NCI-H524 (cell line): ENCODE measurements at places on chromosomes 7 and 10.

DNA sequence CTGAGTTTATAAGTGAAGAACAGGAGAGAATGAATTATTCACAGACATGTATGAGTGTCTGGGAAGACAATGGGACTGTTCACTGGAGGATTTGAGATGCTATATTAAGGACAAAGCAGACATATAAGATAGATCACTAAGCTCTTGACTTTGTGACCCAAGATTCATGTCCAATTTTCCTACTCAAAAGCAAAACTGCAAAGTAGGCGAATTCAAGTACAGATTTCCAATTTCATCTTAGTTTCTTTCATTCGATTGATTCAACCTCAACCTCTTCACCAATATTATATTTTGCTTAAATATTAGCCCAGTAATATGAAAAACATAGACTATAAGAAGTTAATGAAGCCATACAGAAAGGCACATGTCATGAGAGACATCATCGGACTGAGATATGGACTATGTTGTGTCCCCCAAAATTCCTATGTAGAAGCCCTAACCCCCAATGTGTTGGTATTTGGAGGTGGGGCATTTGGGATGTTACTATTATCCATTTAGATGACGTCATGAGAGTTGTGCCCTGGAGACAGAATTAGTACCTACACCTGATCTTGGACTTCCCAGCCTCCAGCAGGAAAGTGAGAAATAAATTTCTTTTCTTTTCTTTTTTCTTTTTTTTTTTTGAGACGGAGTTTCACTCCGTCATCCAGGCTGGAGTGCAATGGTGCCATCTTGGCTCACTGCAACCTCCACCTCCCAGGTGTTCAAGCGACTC, 353.7 kb upstream of the AKR1E2 start:
- no peak for DNase-seq

DNA sequence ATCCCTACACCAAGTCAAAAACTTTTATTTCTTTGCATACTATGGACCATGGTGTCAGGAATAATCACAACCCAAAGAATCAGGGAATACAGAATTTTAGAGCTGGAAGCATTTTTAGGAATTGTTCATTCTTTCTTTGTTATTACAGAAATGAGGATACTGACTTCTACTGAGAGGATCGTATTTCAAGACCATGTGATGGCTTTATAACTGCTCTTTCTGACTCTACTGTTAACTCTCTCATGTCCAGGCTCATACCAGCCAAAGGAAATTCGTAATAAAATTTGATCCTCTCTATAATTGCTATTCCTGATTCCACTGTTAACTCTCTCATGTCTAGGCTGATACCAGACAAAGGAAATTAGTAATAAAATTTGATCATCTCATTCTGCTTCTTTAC, 1050.9 kb upstream of the C7orf33 start:
- no peak for DNase-seq

- DNase-seq = no peak
Observed at GRCh38 chr10:16986406-16987205, 143.0 kb downstream of the CUBN start.

- no peak for DNase-seq
Observed at GRCh38 chr10:80504897-80505465, 32.7 kb upstream of the SH2D4B start.

DNA sequence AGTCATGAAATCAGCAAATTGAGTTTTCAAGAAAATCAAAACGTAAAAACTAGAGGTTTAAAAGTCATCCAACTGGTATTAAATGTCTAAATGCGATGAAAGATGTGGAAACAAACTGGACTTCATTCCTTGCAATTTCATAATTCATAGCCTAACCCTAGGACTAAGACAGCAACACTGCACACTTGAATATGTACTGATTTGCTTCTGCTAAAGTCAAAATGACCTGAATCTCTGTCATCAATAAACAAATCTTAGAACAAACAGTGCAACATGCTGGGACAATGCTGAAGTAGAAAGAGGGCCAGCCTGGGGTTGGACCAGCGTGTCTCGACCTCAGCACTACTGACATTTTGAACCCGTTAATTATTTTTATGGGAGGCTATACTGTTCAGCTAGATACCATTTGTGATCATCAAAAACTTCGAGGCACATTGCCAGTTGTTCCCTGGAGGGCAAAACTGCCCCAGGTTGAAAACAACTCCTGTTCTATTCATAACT, 47.1 kb downstream of the MYOF start:
- no peak for DNase-seq

DNA sequence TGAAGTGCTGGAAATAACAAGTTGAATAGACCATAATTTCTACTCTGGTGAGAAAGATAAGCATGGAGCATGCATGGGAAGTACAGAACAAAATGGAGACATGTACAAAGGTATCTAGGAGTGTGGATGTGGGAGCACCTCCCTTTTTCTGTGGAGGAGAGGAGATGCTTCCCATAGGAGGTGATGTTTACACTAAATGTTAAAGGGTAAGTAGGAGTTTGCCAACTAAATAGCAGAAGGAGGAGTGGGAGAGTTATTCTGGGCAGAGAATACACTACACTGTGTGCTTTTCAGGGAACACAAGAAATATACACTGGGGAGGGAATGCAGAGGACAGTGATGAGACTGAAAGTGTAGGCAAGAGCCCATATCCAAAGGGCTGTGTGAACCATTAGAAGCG, 21.1 kb upstream of the PANK1 start:
- no peak for DNase-seq

DNA sequence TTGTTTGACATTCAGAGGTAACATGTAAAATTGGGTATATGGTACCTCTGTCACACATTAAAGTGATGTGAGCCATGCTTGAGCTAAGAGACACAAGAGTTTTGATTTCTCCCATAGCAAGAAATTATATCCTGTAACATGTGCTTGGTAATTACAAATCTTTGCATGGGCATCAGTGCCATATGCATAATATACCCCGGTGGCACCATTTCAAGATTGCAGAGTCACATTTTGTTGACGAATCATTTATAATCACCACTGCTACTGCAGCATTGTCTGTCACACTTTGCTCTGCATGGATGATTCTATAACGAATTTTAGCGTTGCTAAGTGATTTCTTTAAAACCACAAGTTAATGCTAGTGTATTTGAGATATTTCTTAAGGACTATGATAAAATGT, 443.7 kb upstream of the LRRN3 start:
- no peak for DNase-seq

- no peak for DNase-seq
Observed at GRCh38 chr7:142752376-142753225, 3.3 kb downstream of the PRSS1 start.

DNA sequence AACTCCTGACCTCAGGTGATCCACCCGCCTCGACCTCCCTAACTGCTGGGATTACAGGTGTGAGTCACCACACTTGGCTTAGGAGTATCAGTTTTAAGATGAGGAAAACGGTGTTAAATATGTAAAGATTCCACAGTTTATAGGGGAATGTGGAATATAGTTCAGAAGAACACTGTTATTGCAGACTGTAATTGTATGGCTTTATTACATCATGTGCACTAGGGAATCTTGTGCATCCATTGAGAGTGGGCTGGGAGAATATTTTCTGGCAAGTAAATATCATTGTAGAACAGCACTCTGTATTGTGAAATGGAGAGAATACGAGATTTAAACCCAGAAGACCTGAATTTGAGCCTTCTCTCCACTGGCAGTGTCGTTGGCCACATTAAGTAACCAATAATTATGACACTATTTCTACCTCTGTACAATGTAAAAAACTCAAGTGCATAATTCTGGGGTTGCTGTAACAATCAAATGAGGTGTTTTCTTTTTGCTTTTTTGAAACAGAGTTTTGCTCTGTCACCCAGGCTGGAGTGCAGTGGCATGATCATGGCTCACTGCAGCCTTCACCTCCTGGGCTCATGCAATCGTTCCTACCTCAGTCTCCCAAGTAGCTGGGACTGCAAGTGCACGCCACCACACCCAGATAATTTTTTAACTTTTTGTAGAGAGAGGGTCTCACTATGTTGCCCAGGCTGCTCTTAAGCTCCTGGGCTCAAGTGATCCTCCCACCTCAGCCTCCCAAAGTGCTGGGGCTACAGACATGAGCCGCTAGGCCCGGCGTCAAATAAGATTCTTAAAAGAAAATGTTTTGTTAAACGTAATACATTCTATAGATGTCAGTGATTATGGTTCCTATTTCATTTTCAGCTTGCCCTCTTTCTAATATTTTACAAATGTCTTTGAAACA, 12.0 kb upstream of the PARD3 start:
- no peak for DNase-seq

- DNase-seq = no peak
Observed at GRCh38 chr7:32071466-32072091, 1.4 kb upstream of the PDE1C start.

DNA sequence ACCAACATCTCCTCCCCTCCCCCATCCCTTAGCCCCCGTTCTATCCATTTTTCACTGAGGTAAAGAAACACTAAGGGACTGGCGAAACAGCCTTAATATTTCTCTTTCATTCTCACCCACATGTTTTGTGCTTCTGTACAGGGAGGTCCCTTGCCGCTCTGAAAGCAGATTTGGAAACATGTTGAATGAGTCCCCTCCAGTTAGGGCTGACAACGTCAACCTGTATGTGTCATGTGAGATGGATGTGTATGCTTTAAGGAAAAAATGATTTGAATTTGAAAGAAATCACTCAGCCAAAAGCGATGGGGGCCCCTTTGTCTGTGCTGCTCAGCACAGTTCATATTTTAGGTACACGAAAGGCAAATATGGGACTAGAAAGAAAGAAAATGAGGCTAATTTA, 314.3 kb upstream of the LRGUK start:
- no peak for DNase-seq

DNA sequence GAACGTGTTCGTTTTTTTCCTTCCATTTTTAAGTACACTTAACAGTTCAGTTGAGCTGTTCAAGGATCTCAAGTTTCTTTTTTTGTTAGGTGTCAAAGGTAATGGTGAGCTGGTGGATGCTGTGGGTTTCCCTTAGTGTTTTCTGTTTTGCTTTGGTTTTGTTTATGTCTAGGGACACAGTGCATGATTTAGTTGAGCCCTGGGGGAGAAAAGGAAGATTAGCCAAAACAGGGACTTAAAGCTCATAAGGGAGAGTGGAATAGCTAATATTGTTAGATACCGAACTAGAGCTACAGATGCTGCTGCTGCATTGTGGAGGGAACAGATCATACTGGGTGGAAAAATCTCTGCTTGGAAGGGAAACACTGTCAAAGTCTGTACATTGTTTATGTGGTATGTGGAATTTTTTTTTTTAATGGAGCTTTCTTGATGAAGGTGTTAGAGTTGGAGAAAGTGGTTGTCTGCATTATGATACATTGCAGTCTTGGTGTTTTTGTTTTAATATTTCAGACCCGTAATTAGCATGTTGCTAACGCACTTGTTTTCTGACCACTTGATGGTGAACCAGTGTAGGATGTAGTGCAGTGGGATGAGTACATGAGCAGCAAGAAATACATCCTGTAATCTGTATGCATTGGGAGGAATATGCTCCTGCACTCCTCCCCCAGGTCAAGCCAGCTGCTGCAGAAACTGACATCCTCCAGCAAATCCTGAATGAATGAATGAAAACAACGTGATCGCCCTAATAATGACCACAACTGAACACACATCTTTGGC, 2.1 kb downstream of the GLCCI1 start:
- DNase-seq = peak; percentile 26

- DNase-seq = no peak
Observed at GRCh38 chr10:97384156-97384555, 17.0 kb downstream of the RRP12 start.

DNA sequence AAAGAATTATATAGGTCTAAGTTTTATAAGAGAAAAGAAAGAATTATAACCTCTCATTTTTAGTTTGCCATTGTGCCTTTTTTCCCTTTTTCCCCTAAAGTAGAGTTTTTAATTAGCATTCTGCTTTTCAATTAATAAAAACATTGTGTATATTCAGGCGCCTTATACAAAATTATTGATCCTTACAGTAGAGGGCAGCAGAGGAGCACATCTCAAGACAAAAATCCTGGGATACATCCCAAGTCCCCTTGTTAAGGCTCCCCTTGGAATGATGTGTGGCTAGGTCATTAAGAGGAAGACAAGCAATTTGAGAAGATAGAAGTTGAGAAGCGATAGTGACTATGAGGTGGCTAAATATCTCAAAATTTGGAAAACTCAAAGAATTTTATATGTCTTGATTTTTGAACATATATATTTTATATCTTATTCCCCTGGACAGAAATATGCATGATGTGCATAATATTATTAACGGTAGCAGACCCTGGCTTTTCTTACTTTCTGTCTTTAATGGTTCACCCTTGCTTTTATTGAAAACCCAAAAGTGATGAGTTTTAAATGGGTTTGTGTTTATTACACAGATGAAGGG, 19.1 kb upstream of the TPK1 start:
- DNase-seq = peak; percentile 20

GRCh38 chr10:13651969-13652720, 65.4 kb downstream of the PRPF18 start:
- DNase-seq = no peak

DNA sequence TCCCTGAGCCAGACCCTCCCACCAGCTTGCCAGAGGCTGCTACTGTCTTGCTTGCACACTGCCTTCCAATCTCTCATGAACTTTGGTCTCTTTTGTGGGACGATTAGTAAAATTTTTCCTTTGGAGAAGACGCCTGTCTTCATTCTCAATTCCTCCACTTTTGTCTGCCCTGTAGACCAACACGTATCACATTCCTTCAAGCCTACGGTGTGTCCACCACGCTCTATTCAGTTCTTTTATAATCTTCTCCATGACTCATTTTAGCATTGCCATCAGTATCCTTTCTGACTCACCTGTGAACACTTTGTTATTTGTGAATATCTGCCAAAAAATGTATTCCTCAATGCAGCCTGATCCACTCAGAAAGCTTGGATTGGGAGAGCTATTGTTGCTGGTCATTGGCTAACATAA, 1.4 kb downstream of the GIMAP5 start:
- no peak for DNase-seq

DNA sequence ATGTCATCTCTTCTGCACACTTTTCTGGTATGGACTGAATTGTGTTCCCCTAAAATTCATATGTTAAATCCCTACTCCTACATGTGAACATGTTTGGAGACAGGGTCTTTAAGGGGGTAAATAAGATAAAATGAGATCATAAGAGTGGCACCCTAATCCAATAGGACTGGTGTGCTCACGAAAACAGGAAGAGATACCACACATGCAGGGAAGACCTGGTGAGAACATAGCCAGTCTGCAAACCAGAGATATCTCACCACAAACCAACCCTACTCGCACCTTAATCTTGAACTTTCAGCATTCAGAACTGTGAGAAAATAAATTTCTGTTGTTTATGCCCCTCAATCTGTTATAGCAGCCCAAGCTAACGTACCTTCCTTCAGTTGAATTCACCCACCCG, 51.8 kb downstream of the VWDE start:
- DNase-seq = no peak

- no peak for DNase-seq
Observed at GRCh38 chr10:127952575-127952869, 45.6 kb downstream of the PTPRE start.

GRCh38 chr10:47370015-47370767, 13.9 kb downstream of the ZNF488 start:
- no peak for DNase-seq

GRCh38 chr10:111076682-111077478, at the start of gene ADRA2A:
ADRA2A (plus strand) TSS chr10:111077029; CDS start chr10:111077997, 968 bp downstream.
- peak; percentile 38 for DNase-seq
